Adrenal gland (tissue), 19 donors: ENCODE measurements at places on chromosomes 5 and 9. TPM values are rescaled to one million over a fixed set of nuclear protein-coding genes. Genes with fewer than 3 reads are reported as not detected.

GRCh38 chr5:101717721-101718120 lies 578.4 kb downstream of the SLCO4C1 start:
- DNase-seq, result no peak

GRCh38 chr5:159921721-159922120 lies 5.4 kb downstream of the ADRA1B start:
- no peak for DNase-seq

The LHX6 gene
- 0.46 TPM for polyA plus RNA-seq

The TAF11L3 gene
- polyA plus RNA-seq, result not detected
